Cortex of kidney (tissue), 1 donor: ENCODE measurements at places on chromosomes 7 and 10.

GRCh38 chr10:95506056-95506737, 55.0 kb downstream of the SORBS1 start:
- DNase-seq = no peak

GRCh38 chr7:42210779-42211178, 26.2 kb downstream of the GLI3 start:
- DNase-seq = no peak

GRCh38 chr7:151626422-151627115, 106.9 kb upstream of the RHEB start:
- DNase-seq = no peak

GRCh38 chr7:14209896-14210484, 220.5 kb upstream of the ETV1 start:
- no peak for DNase-seq

DNA sequence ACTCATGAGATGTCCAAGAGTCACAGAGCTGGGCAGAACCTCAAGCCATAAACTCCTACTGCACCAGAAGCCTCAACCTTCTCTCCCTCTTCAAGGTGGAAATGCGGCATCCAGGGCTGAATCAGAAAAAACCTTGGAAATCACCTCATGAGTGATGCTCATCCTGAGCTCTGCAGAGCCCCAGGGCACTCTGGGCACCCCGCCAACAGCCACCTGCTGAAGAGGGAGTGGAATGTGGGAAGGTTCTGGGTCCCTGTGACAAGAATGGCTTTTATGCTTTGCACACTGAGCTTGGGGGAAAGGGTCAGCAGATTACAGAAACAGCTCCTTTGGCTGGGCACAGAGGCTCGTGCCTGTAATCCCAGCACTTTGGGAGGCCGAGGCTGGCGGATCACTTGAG, 18.8 kb downstream of the NUDT1 start:
- no peak for DNase-seq

DNA sequence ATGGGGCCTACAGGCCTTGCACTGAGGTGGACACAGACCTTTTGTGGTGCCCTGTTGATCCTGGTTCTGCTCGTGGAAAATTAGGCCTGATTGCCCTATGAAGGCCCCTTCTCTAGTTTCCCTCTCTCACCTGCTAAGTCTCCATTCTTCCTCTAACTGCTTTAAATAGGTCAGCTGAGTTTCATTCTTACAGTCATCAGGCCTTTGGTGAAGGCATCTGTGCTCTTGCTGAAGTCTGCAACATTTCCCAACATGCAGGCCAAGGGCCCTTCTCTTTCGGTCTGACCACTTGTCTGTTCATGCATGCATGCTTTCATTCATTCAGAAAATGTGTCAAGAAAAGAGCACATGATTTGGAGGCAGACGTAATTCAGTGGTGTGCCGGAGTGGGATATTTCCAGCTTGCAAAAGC, 244.0 kb downstream of the BUB3 start:
- no peak for DNase-seq

GRCh38 chr10:133474027-133474426, 20.3 kb downstream of the SCART1 start:
- no peak for DNase-seq

DNA sequence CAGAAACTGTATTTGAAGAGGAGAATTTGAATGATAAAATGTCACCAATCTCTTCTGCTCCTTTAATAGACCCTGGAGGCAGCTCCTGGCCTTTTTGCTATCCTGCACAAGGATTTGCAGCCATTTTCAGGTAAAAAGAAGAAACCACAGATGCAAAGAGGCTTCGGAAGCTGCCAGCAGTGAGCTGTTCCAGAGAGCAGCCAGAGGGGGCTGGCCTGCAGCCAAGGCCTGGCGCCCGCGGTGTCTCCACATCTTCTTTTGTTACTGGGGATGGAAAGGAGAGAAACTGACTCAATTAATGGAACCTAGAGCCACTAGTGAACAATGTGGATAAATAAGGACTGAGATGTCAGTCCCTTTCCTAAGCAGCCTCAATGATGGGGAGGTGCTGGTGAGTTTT, 23.9 kb upstream of the GPR26 start:
- DNase-seq = no peak

GRCh38 chr10:76429368-76430060, 998.1 kb downstream of the LRMDA start:
- no peak for DNase-seq

DNA sequence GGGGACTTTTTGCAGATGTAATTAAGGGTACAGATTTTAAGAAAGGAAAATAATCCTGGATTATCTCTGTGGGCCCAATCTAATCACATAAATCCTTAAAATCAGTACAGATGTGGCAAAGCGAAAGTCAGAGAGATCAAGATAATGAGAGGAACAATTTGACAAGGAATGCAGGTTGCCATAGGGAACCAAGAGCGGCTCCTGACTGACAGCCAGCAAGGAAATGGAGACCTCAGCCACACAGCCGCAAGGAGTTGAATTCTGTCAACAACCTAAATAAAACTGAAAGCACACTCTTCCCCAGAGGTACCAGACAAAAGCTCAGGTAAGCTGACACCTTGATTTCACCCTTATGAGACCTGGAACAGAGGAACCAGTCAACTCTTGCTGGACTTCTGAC, 3.4 kb upstream of the PNPLA8 start:
- no peak for DNase-seq

DNA sequence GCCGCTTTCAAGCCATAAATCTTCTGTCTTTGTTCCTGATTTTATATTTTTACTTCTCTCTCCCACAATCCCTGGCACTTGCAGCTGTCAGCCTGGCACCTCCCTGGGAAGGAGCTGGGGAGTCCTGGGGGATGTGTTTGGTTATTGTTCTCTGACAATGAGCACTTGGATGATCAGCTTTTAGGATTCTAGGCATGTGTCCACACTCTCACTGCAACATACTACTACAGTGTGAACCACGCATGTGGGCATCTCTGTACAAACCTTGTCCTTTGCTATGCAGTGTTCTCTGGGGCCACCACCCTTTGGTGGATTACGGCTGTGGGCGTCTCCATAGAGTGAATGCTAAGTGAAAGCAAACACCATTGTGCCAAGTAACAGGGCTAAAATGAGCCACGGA, 168.4 kb upstream of the KMT2E start:
- no peak for DNase-seq

- no peak for DNase-seq
These were observed 54.2 kb downstream of the GUSB start for GRCh38 chr7:65927489-65928448.

GRCh38 chr10:7942316-7942715, 112.2 kb upstream of the GATA3 start:
- no peak for DNase-seq

DNA sequence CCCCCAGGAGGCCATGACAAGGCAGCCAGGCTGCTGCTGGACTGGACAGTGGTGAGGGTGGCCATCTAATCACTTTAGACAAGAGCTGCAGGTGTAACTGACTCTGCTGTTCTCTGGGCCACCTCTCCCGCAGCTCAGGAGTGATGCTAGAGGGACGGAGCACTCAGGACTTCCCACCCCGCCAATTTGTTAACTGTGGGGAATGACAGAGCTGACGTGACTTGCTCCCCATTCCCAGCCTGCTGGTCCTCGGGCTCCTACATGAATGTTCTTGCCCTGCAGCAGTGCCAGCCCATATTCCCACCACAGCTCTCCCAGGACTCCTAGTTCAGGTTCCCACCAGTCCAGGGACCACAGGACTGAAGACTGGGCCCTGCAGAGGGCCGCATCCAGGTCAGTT, 16.7 kb upstream of the NPFFR1 start:
- no peak for DNase-seq
